ENCODE measurements at places on chromosomes 1 and 21.
A peak's percentile ranks its signal among the peaks of the same experiment; 100 is the strongest.

GRCh38 chr1:67722292-67722944 lies 37.4 kb downstream of the GADD45A start:
- no peak for DNase-seq

- DNase-seq = no peak
These were observed 3.5 kb downstream of the ARPC5 start for GRCh38 chr1:183632114-183632513.

- DNase-seq = no peak
These were observed 26.6 kb downstream of the TNNT2 start for GRCh38 chr1:201350884-201351283.

GRCh38 chr21:37006486-37007291 lies at the start of gene RIPPLY3:
Gene RIPPLY3, plus strand, starts transcription at chr21:37006702. Its CDS starts 71 bp downstream, at chr21:37006773.
- DNase-seq = no peak

DNA sequence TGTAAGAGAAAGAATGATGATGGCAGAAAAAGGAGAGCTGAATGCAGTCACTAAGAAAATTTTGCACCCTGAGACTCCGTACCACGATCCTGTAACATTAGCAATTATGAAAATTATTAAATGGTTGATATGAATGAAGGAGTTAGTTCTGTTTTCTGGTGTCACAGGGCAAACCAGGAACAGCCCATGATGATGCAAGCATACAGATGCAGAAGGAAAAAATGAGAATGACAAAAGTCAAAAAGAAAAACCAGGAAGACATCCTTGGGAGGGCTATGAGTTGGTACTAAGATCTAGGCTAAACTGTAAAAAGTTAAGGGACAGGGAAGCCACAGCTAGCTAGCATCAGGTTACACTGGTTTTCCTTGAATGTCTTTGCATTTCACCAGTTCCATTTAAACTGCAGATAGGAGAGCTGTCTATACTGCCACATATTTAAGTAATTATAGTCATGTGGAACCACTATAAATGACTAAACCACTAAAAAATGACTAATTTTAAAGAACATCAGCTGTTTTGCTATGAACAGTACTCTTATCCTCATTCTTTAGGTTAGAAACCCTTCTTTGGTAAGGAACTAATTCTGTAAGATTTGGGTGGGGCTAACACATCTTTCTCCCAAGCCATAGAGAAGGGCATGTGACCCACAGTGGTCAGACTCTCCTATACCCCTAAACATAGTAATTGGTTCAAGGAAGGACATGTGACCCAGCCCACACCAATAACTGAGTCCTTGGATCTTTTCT lies 11.4 kb downstream of the DOCK7 start:
- DNase-seq = no peak

GRCh38 chr1:26799479-26800142 lies 11.9 kb downstream of the PIGV start:
- peak; percentile 98 for DNase-seq

- no peak for DNase-seq
These were observed 20.6 kb upstream of the SELP start for GRCh38 chr1:169650551-169650950.

- no peak for DNase-seq
These were observed 176.9 kb upstream of the LMO4 start for GRCh38 chr1:87151500-87152421.

DNA sequence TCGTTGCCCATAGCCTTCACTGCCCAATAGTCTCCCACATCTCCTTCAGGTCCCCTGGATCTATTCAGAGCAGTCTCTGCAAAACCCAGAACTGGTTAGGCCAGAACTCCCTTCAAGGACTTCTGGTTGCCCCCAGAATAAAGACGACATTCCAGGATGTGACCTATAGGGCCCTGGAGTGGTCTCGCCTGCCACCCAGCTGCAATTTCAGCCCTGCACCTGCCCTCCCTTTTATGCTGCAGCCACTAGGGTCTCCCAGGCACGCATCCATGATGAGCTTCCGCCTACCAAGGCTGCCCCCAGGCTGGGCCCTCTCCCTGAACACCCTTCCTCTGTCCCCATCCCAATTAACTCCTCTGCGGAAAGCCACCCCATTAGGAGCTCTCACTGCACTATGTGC lies 7.2 kb upstream of the TSPEAR start:
- DNase-seq = no peak

- DNase-seq = no peak
These were observed 31.6 kb upstream of the IL20 start for GRCh38 chr1:206833801-206834200.

DNA sequence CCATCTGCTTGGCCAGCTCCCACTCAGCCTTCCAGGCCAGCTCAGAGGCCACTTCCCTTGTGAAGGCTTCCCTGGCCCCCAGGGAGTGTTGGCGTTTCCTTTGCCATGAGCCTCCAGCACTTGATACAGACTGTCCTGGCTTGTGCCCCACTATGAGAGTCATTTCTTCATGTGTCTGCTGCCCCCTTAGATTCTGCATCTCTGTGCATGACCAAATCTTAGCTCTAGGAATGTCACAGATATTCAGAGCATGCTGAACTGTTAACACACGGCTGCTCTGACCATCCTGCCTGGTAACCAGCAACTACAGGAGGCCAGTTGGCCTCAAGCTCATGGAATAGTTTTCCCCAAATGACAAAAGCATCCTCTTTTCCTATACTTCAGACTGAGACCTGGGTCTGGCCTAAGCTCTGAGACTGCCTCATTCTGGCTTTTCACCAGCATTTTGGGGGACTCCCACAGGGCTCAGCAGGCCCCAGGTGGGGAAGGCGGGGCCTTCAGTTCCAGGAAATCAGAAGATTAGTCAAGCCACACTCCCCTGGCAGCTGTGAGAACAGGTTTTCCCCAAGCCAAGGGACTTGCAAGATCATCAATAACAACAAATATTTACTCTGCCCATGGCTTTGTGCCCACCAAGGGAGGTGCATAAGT lies 182.6 kb upstream of the EDN2 start:
- peak; percentile 44 for DNase-seq

- peak; percentile 62 for DNase-seq
These were observed 14.5 kb upstream of the IKBKE start for GRCh38 chr1:206455666-206456344.

- no peak for DNase-seq
These were observed 244.0 kb downstream of the DNM3 start for GRCh38 chr1:172085317-172085716.

DNA sequence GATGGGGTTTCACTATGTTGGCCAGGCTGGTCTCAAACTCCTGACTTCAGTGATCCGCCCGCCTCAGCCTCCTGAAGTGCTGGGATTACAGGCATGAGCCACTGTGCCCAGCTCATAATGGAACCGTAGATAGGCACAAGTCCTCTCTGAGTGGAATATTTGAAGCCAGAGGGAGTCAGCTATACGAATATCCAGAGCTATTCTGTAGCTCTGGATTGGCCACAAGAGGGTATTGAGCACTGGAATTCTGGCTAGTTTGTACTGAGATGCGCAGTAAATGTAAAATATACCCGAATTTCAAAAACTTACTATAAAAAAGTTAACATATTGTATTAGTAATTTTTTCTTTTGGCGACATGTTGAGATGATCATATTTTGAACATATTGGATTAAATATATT lies 851 bp upstream of the VPS13D start:
- no peak for DNase-seq

GRCh38 chr1:198530953-198531352 lies 9.5 kb downstream of the ATP6V1G3 start:
- peak; percentile 4 for DNase-seq

DNA sequence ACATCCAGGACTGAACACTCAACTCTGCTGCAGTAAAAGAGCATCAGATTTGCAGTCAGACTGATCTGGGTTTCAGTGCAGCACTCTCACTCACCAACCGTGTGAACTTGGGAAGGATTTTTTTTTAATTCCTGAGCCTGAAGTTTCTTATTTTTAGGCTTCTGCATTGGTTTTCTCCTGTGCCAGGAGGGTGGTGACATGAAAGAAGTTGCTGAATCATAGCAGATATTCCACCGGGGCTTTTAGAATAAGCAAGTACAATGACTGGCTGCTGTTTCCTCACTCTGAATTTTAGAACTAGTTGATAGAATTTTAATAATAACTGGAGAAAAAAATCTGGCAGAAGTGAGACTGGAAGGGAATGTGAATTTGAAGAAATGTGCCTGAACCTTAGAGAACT lies 11.6 kb downstream of the ADAM30 start:
- no peak for DNase-seq

DNA sequence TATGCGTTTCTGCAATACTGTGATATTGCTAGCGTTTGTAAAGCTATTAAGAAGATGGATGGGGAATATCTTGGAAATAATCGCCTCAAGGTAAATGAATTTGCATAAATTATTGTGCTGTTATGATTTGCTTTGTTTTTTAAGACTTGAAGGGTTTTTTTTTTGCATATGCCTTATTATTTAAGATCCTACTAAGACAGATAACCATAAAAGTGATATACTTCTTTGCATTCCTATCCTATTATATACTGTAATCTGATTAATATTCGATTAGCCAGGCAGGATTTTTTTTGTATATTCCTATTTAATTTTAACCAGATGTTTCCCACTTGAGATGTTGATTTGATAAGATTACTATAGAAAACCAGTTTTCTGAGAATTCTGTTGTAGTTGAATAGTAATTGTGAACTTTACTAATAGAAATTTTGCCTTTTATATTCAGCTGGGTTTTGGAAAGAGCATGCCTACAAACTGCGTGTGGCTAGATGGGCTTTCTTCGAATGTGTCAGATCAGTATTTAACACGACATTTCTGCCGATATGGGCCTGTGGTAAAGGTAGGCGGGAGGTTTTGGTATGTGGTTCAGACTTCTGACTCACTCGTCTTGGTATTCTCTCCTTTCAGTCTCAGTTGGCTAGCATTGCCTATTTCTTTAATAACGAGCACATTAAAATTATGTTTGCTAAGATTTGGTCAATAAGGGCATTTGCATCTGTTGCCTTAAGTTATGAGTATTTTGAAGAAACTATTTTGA lies 56.8 kb downstream of the ZBTB17 start:
- no peak for DNase-seq

- DNase-seq = no peak
These were observed 39.6 kb downstream of the ALG6 start for GRCh38 chr1:63407002-63407401.

DNA sequence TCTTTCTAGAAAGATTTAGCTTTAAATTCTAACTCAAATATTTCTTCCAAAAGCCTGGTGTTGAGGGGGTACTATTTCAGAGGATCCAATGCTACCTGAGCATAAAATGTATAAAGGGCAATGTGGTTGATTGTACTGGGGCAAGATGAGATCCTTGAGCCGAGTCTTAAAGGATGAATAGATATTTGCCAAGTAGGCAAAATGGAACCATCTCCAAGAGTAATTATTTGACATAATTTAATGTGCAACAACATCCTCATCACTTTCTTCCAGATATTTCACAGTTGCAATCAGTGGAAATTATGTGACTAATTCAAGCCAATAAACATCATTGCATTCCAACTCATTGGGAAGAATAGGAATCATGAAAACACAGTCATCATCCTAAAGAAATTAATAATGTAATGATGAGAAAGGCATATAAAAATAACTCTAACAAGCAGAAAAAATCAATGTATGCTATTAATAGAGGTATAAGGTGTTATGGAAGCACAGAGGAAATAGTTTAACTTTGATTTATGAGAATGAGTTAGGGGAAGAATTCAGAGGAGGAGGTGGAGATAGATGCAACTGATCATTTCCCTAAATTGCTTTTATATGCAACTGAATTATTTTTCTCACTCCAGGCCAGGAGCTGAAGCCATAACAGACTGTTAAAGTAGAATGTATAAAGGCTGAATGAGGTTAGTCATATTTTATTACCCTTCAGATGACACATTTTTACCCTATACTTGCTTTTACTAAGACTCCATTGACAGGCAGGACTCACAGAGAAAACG lies 30.0 kb upstream of the RGS4 start:
- no peak for DNase-seq

- DNase-seq = peak; percentile 37
These were observed 14.0 kb upstream of the CD247 start for GRCh38 chr1:167532375-167532774.

DNA sequence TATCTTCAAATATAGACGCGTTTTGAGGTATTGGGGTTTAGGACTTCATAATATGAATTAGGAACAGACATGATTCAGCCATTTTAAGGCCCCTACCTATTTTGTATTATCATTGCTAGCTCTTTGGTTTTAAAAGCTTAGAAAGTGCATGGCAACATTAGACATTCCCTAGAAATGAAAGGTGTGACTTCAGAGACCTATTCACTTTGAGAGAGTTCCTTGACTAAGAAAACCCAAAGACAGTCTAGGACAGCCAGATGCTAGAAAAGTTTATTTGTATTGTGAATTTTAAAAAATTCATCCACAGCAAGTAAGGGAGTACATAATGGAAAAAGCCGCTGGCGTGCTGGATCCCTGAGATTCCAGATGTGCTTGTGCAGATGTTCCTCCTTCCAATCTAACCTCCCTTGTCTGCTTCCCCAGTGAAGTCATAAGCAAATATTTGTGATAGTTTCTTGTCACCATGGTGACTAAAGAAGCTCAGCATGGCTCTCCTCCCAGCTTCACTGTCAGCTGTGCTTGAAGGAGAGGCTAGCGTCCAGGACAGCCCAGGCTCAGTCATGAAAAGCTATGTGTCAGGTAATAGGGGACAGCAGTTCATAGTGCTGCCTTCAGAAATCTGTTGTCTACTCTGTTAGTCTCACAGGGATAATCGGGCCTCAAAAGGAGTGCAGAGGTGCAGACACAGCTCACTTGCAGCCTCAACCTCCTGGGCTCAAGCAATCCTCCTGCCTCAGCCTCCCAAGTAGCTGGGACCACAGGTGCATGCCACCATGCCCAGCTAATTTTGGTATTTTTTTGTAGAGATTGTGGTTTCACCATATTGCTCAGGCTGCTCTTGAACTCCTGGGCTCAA lies 34.8 kb downstream of the KPNA6 start:
- DNase-seq = peak; percentile 34

DNA sequence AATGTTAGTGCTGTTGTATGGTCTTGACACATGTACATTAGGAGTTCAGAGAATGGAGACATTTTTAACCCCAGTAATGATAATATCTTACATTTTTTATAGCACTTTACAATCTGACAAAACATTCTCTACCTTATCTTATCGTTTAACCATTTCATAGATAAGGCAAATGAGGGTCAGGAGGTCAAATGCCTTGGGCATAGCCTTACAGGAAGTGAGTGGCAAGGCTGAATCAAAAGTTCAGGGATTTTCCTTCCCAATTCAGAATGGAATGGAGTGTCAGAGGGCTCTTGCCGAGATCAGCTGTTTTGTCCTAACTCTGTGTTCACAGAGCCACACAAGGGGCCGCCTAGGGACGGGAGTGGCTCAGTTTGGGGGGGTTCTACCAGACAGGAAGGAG lies 57.6 kb upstream of the AK4 start:
- DNase-seq = no peak

- DNase-seq = peak; percentile 41
These were observed 4.8 kb upstream of the HEATR1 start for GRCh38 chr1:236608930-236609726.
